ENCODE measurements at places on chromosomes 6 and 20. TPM values are rescaled to one million over a fixed set of nuclear protein-coding genes. Genes with fewer than 3 reads are reported as not detected.

Gene HEY2
- total RNA-seq: 82.7 TPM

Gene GPLD1
- total RNA-seq: 1.2 TPM

Gene ADNP
- 92.7 TPM for total RNA-seq

GRCh38 chr20:44717986-44718385 is 2.8 kb downstream of the CCN5 start:
- H3K4me3 ChIP-seq: no peak overlapping the region
- H3K36me3 ChIP-seq: no peaks in the 10 kb centered on the region
- peak; percentile 20 for DNase-seq
- no peak overlapping the region for H3K27ac ChIP-seq

DNA sequence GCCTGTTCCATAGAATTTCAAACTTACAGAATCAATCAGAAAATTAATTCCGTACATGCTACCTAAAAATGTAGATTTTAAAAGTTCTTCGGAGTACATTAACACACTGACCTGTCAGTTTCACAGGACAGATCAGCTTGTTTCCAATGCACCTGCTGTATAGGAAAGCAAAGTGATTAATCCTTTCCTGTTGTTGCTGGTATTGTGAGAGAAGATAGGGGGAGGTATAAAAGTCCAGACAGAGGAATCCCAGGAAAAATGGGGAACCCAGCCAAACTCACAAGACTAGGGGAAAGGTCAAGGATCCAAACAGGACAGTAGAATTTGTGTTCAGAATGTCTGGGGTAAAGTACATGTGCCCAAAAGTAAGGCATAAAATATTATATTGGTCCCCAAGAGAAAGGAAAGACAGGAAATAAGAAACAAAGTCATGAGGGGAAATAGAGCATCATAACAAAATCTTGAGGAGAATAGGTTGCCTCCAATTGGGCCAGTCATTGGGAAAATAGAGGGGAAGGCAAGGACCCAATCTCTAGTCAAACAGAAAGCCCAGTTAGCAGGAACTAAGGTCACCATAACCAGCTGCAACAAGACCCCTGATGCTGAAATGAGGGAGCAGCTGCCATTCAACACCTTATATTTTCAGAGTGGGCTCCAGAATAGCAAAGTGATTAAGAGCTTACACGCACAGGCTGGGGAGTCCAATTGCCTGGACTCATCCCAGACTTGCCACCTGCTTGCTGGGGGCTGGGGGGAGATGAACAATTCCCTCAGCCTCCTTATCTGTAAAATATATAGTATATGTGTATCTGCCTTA is 10.3 kb downstream of the FILIP1 start:
- H3K4me3 ChIP-seq: no peak overlapping the region
- H3K4me1 ChIP-seq: peaks cover 45% of the 10 kb centered on the region
- no peak overlapping the region for H3K27ac ChIP-seq
- no peak for DNase-seq
- H3K36me3 ChIP-seq: no peaks in the 10 kb centered on the region

GRCh38 chr6:168273441-168274036 is 46.0 kb downstream of the DACT2 start:
- H3K4me3 ChIP-seq: no peak overlapping the region
- H3K27me3 ChIP-seq: peaks cover 3% of the 10 kb centered on the region
- no peaks in the 10 kb centered on the region for H3K36me3 ChIP-seq

- H3K27ac ChIP-seq: peak overlapping the region; percentile 37
- DNase-seq: no peak
- no peak overlapping the region for H3K4me3 ChIP-seq
- peaks cover 3% of the 10 kb centered on the region for H3K36me3 ChIP-seq
These were observed 116.8 kb downstream of the OGFRL1 start for GRCh38 chr6:71405416-71405815.

All from endothelial cell (in vitro differentiated cells).